Kidney (tissue), 22 donors: ENCODE measurements at places on chromosomes 6 and 20. TPM values are rescaled to one million over a fixed set of nuclear protein-coding genes. Genes with fewer than 3 reads are reported as not detected.

Gene OR2H1
- not detected for total RNA-seq

Gene BHLHE23
- total RNA-seq = not detected

Gene IBTK
- total RNA-seq = 38.4 TPM

Gene RXRB
- 52.2 TPM for total RNA-seq

Gene HCK
- 24.0 TPM for total RNA-seq

Gene PRSS35
- 0.66 TPM for total RNA-seq

Gene SLC17A3
- 14.0 TPM for total RNA-seq

Gene TFAP2C
- total RNA-seq = 1.4 TPM

Gene ULBP1
- 0.72 TPM for total RNA-seq

Gene SLC17A1
- 26.3 TPM for total RNA-seq

DNA sequence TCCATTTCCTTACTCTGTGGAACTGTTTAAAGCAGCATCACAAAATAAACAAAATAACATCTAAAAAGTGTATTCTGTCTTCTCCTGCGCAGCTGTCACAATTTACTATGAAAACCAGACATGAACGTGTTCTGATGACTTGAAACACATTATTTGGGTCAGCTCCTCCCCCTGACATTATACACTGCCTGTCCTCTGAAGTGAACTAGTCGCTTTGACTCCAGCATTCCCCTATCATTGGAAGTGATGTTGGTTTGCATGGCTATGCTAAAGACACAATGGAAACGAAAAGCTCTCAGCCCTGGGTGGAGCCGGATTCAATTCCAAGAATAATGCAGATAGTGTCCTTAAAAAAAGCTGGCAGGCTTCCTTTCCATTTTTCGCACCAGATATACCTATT is 125.9 kb downstream of the FYN start:
- no peak for DNase-seq

- DNase-seq = no peak
Measured at GRCh38 chr6:107550906-107551305, 61.0 kb downstream of the SOBP start.

GRCh38 chr6:105072798-105073199 is 107.0 kb downstream of the POPDC3 start:
- DNase-seq = no peak

GRCh38 chr6:143555582-143555981 is 44.1 kb upstream of the FUCA2 start:
- DNase-seq = no peak

- no peak for DNase-seq
Measured at GRCh38 chr6:112117554-112117953, 30.2 kb downstream of the FAM229B start.

DNA sequence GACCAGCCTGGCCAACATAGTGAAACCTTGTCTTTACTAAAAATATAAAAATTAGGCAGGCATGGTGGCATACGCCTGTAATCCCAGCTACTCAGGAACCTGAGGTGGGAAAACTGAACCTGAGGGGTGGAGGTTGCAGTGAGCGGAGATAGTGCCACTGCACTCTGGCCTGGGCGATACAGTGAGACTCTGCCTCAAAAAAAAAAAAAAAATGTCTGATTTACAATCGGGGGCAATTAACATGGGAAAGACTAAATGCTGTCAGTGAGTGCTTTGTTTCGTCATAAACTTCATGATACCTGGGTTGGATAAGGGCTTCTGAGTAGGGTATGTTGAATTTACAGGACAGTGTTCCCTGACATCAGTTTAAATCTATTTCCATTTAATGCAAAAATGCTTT is 8.0 kb upstream of the SH3BGRL2 start:
- DNase-seq = no peak

- no peak for DNase-seq
Measured at GRCh38 chr6:158831571-158831970, 12.4 kb upstream of the EZR start.

DNA sequence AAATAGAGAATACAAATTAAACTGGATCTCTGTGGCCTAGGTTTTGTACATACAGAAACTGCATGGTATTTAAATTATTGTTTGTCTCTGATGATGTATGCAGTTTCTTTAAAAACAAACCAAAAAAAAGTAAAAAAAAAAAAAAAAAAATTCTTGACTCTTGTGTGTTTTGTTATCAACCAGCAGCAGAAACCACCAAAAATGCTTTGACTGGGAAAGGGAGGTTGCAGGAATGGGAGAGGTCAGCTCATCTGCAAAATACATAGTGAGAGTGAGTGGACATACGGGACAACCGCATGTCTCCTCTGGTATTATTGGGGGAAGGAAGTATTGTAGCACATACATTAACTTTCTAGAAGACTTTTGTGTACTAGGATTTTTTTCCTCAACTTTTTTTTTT is 38.0 kb downstream of the TBC1D7 start:
- DNase-seq = no peak

DNA sequence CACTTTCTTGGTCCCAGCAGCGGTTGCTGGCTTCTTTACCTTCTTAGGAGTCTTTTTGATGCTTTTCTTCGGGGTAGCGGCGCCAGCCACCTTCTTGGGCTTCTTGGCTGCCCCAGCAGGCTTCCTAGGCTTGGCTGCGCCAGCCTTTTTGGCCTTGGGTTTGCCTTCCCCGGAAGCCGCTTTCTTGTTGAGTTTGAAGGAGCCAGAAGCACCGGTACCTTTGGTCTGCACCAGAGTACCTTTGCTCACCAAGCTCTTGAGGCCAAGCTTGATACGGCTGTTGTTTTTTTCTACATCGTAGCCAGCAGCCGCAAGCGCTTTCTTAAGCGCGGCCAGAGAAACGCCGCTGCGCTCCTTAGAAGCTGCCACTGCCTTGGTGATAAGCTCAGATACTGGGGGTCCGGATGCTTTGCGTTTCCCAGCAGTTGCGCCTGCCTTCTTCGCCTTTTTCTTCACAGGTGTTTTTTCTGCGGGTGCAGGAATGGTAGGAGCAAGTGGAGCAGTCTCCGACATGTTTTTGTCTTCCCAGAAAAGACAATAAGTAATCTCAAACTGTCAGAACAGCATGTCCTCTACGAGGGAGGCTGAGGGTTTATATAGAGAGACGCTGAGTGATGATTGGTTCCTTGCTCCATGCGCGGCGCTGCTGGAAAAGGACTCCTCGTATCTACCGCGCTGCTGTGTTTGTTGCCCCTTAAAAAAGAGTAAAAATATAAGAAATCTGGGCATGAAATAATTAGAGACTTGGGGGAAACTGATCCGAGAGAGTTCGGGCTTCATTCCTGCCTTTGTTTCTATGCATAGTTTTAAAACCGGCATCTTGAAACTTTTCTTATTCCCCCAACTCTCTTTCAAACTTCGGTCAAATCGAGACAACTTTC is 130.3 kb upstream of the BTN3A2 start:
- DNase-seq = peak; percentile 97

DNA sequence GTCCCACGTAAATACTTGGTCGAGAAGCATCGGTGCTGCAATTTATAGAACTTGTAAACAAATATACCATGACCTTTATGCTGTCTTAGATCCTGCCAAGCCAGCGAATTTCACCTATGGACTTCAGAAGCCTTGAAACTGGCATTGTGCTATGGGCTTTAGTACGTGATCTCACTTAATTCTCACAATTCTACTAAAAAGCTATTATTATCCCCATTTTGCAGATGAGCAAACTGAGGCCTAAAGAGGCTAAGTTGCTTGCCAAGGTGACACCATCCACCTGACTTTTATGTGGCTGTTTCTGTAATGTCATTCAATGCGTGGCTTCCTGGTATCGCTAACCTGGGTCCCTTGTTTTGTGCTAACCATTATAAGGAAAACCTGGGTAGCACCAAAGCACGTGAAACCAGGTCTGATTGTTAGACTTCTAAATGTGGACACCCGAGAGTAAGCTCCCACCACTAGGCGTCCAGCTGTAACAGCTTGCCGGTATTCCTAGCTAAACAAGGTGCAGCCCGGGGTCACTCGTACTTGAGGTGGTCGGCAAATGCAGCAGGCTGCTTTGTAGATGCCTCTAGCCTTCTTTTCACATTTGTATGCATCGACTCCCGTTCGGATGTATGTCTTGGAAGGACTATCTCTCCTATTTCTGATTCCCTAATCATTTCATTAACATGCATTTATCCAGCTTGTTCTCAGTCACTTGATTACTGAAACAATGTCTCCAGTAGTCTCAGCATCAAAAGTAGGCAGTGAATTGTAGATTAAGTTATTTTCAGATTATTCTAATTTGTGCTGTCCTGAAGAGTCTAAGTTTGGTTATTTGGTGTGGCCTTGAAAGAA is 1.1 kb downstream of the SYNJ2 start:
- no peak for DNase-seq

DNA sequence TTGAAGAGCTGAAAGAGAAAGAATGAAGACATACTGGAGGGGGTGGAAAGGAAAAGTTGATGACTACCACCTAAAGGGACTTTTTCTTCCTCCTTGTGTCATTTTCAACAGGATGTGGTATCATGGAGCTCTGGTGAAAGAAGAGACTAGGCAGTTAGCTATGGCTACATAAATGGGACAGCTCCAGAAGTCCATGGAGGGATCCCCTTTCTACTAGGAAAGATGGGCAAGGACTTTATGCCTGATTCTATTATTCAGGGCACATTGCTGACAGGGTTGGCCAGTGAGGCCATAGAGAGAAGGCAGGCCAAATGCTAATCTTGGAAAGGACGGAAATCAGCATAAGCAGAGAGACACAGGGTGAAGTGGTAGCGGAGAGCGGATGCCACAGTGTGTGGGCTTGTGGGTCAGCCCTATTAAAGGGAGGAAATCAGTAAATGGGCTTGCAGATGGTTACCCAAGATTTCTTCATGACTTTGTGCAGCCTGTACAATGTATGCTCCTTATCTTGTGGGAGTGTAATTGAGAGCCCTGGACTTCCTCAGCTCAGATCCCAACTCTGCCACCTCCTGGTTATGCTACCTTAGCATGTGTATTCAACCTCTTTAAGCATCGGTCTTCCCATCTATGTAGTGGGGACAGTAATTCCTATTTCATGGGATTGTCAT is 77.4 kb upstream of the TMEM170B start:
- no peak for DNase-seq

DNA sequence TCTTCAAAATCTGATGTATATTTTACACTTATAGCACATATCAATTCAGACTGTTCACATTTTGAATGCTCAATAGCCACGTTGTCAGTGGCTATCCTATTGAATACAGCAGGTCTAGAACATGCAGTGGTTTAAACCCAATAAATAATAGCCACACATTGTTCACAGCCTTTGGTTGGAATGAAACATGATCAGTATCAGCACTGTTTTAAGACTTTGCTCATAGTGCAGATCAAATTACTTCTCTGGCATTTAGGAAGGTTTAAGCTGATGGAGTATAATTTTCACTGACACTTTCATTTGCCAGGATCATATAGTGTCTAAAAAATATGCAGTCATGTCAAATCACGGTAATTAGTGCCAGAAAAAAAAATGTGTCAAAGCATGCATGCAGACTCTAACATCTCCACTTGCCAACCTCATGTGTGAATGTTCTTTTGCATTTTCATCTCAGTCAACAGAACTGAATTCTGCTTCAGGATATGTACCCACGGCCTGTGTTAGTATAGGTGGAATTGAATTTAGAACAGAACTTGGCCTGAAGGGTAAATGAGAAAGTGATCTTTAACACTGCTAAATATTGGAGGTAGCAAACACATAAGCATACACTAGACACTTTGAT is 184.1 kb downstream of the SLC24A3 start:
- no peak for DNase-seq

DNA sequence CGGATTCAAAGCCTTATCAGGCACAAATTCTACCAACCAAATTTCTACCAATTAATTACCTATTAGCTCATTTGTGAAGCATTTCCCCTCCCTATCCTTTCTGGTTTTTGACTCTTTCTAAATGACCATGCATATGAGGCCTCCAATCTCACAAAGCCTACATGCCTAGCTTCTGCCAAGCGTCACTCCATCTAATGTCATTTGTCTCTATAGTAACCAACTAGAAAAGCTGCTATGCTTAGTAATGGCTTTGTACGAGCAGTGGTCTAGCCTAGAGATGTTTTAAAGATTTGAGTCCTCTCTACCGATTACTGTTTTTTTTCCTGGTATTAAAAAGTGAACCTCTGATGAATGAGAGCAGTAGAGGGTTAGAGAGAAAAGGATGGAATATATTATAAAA is 4.8 kb upstream of the ASF1A start:
- DNase-seq = no peak

DNA sequence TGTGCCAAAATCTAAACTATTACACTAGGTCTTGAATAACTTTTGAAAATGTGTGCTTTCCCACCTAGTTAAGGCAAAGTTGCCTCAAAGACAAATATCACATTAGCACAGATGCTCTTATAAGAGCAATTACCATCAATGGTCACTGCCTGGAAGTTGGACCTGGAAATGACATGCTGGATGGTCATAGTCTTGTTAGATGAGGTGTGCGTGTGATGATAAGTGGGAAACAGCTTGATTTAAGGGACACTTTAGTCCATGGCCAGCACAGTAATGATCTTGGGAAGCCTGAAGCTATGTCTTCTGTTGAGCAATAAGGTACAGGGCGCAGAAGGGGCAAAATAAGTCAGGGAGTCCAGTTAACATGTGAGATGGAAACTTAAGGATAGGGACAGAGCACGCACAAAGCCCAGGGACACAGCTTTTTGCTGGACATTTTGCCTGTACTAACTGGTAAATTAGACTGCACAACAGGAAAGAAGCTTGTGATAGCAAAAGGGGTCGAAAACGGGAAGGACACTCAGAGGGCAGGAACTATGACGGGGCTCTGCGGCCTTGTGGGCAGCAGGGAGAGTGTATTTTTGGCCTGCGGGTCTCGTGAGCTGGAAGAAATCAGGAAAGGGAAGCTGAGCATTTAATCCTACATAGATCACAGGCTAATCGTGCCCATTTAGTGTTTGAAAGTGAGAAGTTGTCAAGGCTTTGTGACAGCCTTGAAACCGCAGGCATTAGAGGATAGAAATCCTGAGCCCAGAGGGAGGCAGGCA is 66.7 kb upstream of the BMP2 start:
- no peak for DNase-seq
